Bladder microvascular endothelial cell (primary cell): ENCODE measurements at places on chromosomes 7 and 10. TPM values are rescaled to one million over a fixed set of nuclear protein-coding genes. Genes with fewer than 3 reads are reported as not detected.

The COL26A1 gene
- 0.13 TPM in 1 of 2 replicates, not detected in the other for total RNA-seq

The SAMD9 gene
- total RNA-seq: 13.0 and 17.2 TPM in 2 replicates

The CC2D2B gene
- 0.16 TPM in 1 of 2 replicates, not detected in the other for total RNA-seq

The TLL2 gene
- total RNA-seq: 0.06 TPM in 1 of 2 replicates, not detected in the other

The RHBDD2 gene
- 9.7 and 14.2 TPM in 2 replicates for total RNA-seq

The FKBP6 gene
- not detected in 2 replicates for total RNA-seq

The HHEX gene
- total RNA-seq: 36.6 and 66.4 TPM in 2 replicates

The AGBL3 gene
- total RNA-seq: 0.82 and 1.6 TPM in 2 replicates

The CNPY1 gene
- total RNA-seq: not detected in 2 replicates

The MSANTD7 gene
- total RNA-seq: 12.6 and 21.0 TPM in 2 replicates

The RNF148 gene
- total RNA-seq: 0.97 and 4.5 TPM in 2 replicates

The ZNF488 gene
- total RNA-seq: 0.13 TPM in 1 of 2 replicates, not detected in the other

The UCN3 gene
- not detected in 2 replicates for total RNA-seq

The MOGAT3 gene
- not detected in 2 replicates for total RNA-seq

The DENND2A gene
- total RNA-seq: under 0.01 and 1.0 TPM in 2 replicates

The MYH16 gene
- total RNA-seq: 0.13 and 0.16 TPM in 2 replicates

The EBF3 gene
- total RNA-seq: 9.5 and 14.4 TPM in 2 replicates

The ASZ1 gene
- not detected in 2 replicates for total RNA-seq

The ANLN gene
- total RNA-seq: 32.3 and 41.1 TPM in 2 replicates

The PRSS37 gene
- not detected in 2 replicates for total RNA-seq

The SPACDR gene
- 0.32 and 0.38 TPM in 2 replicates for total RNA-seq

The CDHR1 gene
- total RNA-seq: under 0.01 and 0.13 TPM in 2 replicates
